ENCODE measurements at places on chromosomes 16 and 17. TPM values are rescaled to one million over a fixed set of nuclear protein-coding genes. Genes with fewer than 3 reads are reported as not detected.
A peak's percentile ranks its signal among the peaks of the same experiment; 100 is the strongest.

Gene TMEM256
- total RNA-seq = 45.9 TPM

Gene TP53TG3
- total RNA-seq = not detected

GRCh38 chr17:78735832-78736525 is 46.1 kb downstream of the CYTH1 start:
- H3K27ac ChIP-seq = peak overlapping the region; percentile 85
- no peak for DNase-seq
- peaks cover 3% of the 10 kb centered on the region for H3K36me3 ChIP-seq

Gene COX11
- total RNA-seq = 57.8 TPM

Gene CD300E
- not detected for total RNA-seq

DNA sequence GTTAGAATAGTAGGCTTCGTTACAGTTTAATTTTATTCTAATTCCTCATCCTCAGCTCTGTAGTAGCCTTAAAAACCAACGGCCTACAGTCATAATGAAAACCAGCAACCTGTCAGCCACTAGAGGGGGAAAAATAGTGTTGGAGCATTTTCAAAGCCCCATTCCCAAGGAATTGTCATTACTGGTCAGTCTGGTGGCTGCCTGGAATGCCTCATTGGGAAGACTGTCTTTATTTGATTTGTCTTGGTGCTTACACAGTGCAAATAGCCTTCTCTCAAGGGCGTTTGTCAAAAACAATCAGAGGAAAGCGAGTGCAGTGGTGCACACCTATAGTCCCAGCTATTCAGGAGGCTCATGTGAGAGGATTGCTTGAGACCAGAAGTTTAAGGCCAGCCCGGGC is 4.7 kb downstream of the LPCAT2 start:
- peaks cover 11% of the 10 kb centered on the region for H3K36me3 ChIP-seq
- H3K4me1 ChIP-seq = peaks cover 7% of the 10 kb centered on the region
- H3K27me3 ChIP-seq = no peaks in the 10 kb centered on the region
- H3K27ac ChIP-seq = no peak overlapping the region

DNA sequence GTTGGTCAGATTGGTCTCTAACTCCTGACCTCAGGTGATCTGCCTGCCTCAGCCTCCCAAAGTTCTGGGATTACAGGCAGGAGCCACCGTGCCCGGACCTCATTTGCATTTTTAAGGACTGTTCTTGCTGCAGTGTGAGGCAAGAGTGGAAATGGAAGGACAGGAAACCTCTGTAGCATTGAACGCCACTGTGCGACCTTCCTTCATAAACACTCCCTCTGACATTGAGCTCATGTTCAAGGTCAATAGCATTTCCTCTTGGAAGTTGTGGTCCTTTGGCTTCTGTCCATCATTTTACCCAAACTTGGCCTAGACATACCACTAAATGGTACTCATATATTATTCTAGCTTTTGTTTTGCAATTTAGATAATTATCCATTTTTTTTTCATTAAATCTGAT is 32.8 kb upstream of the ABCA8 start:
- no peak overlapping the region for H3K4me3 ChIP-seq
- H3K27ac ChIP-seq = no peak overlapping the region
- H3K36me3 ChIP-seq = no peaks in the 10 kb centered on the region
- no peaks in the 10 kb centered on the region for H3K4me1 ChIP-seq
- DNase-seq = no peak

DNA sequence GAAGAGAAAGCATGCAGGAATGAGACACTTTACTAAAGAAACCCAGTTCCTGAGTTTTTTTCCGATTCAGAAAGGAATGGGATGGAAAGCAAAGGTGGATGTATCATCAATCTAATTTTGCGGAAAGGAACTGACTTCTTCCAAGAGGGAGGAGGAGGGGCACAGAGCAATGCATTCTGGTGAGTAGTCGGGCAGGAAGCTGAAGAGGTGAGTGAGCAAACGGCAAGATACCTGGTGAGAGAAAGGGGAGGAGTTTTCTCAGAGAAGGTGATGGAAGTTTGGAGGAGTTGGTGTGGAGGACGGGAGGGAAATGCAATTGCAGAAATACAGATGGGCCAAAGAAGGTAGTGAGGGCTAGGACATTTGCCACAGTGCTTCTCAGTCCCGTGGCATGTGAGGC is 713.2 kb downstream of the KCNJ2 start:
- no peak for DNase-seq
- H3K27ac ChIP-seq = no peak overlapping the region
- H3K4me3 ChIP-seq = no peak overlapping the region
- no peaks in the 10 kb centered on the region for H3K36me3 ChIP-seq

DNA sequence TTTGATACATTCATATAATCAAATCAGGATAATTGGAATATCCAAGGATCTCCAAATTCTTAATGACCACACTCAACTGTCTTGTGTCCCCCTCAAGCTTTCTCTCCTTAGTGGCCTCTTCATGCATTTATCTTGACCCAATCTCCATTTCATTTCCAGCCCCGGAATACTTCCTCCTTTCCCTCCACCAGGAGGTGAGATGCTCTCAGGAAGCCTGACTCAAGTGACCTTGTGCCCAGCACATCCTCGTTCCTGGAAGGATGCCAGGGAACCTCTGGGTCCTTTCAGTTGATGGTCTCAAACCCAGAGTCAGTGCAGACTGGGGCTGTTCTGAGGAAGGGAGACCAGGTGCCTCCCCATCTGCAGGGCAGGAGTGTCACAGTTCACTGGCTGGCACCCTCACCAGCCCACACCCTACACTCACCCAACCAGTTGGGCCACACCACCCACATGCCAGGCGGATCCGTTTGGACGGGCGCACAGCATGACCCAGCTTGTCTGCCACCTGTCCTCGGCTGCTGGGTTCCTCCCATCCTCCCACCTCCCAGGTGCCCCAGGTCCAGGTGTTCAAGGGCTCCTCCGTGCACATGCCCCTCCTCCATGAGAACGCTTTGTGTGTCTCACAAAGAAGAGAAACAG is 14.0 kb upstream of the EMP2 start:
- no peak overlapping the region for H3K4me3 ChIP-seq
- H3K27ac ChIP-seq = no peak overlapping the region
- no peaks in the 10 kb centered on the region for H3K36me3 ChIP-seq
- H3K4me1 ChIP-seq = no peaks in the 10 kb centered on the region
- H3K27me3 ChIP-seq = peaks cover 24% of the 10 kb centered on the region

DNA sequence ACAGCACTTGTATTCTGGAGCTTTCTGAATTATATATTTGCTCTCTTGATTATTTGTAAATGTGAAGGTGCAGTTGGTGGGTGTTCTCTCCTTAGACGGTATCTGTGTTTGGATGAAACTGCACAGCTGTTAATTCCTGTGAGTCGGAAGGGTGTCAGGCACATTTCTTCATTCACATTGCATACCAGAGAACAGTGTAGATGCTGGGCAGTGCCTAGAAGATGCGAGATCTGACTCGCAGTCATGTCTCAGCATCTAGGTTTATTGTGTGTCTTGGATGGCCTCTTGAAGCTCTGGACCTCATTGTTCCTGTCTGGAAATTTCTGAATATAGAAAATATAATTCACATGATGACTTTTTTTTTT is 61.2 kb downstream of the CLEC16A start:
- H3K4me1 ChIP-seq = peaks cover 11% of the 10 kb centered on the region
- no peaks in the 10 kb centered on the region for H3K27me3 ChIP-seq
- no peak overlapping the region for H3K4me3 ChIP-seq

Gene PLA2G10
- not detected for total RNA-seq

Gene EFCAB13
- 2.7 TPM for total RNA-seq

Gene MT1A
- total RNA-seq = not detected

DNA sequence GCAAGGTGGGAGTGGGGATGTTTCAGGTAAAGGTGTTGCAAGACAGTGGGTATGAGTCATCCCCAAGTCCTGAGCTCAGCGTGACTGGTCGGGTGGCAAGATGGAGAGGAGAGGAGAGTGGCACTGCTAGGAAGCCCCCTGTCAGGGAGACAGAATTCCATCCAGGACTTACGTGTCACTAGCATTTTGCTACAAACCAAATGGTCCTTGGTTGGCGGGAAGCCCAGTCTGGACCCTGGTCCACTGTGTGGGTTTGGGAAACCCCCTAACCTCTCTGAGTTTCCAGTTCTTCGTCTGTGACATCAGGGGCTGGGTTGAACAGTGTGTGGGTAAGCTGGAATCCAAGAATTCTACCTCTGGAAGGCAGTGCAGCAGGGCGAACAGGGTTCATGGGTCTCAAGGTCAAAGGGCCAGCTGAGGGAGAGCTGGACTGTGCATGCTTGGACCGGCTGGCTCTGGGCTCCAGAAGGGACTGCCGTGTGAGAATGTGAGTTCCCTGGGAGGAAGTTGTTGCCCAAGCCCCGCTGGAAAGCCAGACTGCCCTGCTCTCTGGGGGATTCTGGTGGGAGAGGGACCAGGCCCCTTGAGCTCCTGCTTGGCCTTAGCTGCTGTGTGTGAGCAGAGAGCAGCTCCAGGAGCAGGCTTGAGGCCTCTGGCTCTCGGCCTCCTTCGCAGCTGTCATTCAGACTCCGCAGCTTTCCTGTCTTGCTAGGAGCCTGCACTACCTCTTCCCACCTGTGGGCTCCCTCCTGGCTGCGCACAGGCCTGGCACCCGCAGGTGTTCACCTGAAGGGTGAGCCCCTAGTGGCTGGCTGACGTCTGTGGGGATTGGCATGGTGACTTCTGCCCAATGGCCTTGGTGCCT is 84.6 kb downstream of the NT5M start:
- no peak overlapping the region for H3K4me3 ChIP-seq
- no peak for DNase-seq
- no peaks in the 10 kb centered on the region for H3K4me1 ChIP-seq
- H3K36me3 ChIP-seq = no peaks in the 10 kb centered on the region
- no peak overlapping the region for H3K27ac ChIP-seq
- H3K27me3 ChIP-seq = peaks cover 11% of the 10 kb centered on the region

- H3K4me3 ChIP-seq = no peak overlapping the region
- no peaks in the 10 kb centered on the region for H3K27me3 ChIP-seq
- H3K27ac ChIP-seq = no peak overlapping the region
- DNase-seq = no peak
Observed at GRCh38 chr16:51095084-51095881, 55.8 kb downstream of the SALL1 start.

GRCh38 chr16:10386517-10387100 is 748 bp downstream of the ATF7IP2 start:
- peaks cover 11% of the 10 kb centered on the region for H3K36me3 ChIP-seq
- peaks cover 20% of the 10 kb centered on the region for H3K4me1 ChIP-seq

DNA sequence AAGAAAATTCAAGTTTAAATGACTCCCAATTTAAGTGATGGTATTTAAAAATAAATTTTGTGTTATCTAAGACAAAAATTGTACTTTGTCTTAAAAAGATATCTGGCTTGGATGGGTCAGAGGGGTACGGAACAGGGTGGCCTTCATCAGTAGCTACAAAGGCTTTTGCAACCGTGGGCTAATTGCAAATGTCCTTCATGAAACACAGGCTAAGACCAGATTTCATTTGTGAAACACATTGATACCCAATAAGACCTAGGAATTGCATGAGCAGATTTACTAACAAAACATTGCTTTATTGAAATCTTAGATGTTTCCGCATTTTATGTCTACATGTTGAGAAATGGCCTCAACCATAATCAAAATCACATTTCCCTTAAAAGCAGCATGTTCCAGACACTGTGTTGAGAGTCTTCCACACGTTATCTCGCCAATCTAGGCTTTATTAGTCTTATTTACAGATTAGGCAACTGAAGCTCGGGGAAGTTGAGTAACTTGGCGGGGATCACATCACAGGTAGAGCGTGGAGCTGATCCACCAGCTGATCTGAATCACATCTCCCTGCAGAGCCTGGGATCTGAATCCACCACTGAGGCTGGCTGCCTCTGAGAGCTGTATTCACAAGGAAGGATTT is 21.8 kb downstream of the FBXO39 start:
- no peak for DNase-seq
- no peaks in the 10 kb centered on the region for H3K4me1 ChIP-seq
- no peaks in the 10 kb centered on the region for H3K36me3 ChIP-seq
- H3K27ac ChIP-seq = no peak overlapping the region
- peaks cover 6% of the 10 kb centered on the region for H3K27me3 ChIP-seq
- H3K4me3 ChIP-seq = no peak overlapping the region

GRCh38 chr17:49444384-49444783 is 29.7 kb upstream of the PHB1 start:
- peaks cover 12% of the 10 kb centered on the region for H3K4me1 ChIP-seq
- no peaks in the 10 kb centered on the region for H3K36me3 ChIP-seq
- H3K4me3 ChIP-seq = no peak overlapping the region
- peaks cover 45% of the 10 kb centered on the region for H3K27me3 ChIP-seq
- H3K27ac ChIP-seq = no peak overlapping the region

DNA sequence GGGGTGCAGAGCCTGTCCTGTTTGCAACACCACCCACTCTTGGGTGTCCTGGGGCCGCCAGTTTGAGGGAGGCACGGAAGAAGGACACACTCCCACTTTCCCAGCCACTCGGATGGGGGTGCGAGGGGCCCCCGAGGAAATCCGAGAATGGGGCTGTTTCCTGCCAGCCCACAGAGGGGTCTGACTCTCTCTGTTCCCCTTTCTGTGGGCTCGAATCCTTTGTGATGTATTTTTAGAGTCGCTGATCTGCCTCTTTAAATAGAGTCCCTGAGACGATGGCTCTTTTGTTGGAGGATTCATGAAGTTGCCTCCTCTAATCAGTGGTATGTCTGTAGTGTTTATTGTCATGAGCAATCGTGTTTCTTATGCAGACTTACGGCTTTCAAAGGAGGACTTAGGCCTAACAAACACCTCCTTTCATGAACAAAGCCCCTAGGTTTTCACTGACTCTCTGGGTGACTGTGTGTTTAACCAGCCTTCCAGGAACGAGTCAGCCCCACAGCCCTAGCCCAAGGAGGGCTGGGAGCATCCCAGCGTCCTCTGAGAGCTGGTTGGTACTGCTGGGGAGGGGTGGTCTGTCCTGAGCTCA is 29.1 kb downstream of the CIBAR2 start:
- no peak for DNase-seq
- H3K27ac ChIP-seq = no peak overlapping the region
- H3K27me3 ChIP-seq = no peaks in the 10 kb centered on the region
- H3K4me1 ChIP-seq = peaks cover 20% of the 10 kb centered on the region
- no peak overlapping the region for H3K4me3 ChIP-seq
- H3K36me3 ChIP-seq = peaks cover 12% of the 10 kb centered on the region

Gene ARL5C
- total RNA-seq = not detected

GRCh38 chr16:4879049-4879448 is 31.8 kb downstream of the UBN1 start:
- H3K4me1 ChIP-seq = peaks cover 21% of the 10 kb centered on the region
- no peak overlapping the region for H3K4me3 ChIP-seq
- H3K36me3 ChIP-seq = peaks cover 53% of the 10 kb centered on the region

- H3K4me3 ChIP-seq = no peak overlapping the region
- DNase-seq = no peak
- H3K4me1 ChIP-seq = peaks cover 12% of the 10 kb centered on the region
- H3K36me3 ChIP-seq = no peaks in the 10 kb centered on the region
- peaks cover 28% of the 10 kb centered on the region for H3K27me3 ChIP-seq
- no peak overlapping the region for H3K27ac ChIP-seq
Observed at GRCh38 chr17:44972953-44973352, 4.8 kb upstream of the C1QL1 start.

Gene KRTAP4-4
- total RNA-seq = not detected

DNA sequence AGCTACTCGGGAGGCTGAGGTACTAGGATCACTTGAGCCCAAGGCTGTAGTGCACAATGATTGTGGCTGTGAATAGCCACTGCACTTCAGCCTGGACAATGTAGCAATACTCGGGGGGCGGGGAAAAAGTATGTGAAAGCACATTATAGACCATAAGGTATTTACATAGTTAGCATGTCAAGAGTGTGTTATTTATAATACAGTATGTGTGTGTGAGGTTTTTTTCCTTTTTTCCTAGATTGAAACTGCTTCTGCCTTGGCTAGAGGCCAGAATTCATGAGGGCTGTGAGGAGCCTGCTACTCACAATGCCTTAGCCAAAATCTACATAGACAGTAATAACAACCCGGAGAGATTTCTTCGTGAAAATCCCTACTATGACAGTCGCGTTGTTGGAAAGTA is 30.5 kb downstream of the PTRH2 start:
- no peaks in the 10 kb centered on the region for H3K4me1 ChIP-seq
- DNase-seq = no peak
- H3K36me3 ChIP-seq = peaks cover 62% of the 10 kb centered on the region
- no peak overlapping the region for H3K4me3 ChIP-seq

GRCh38 chr17:58020401-58020800 is 13.4 kb upstream of the SRSF1 start:
- H3K27me3 ChIP-seq = peaks cover 13% of the 10 kb centered on the region
- H3K4me3 ChIP-seq = no peak overlapping the region
- no peaks in the 10 kb centered on the region for H3K4me1 ChIP-seq

Gene OR3A3
- total RNA-seq = not detected

All from osteocyte (in vitro differentiated cells).